ENCODE measurements at places on chromosomes 12 and 14. TPM values are rescaled to one million over a fixed set of nuclear protein-coding genes. Genes with fewer than 3 reads are reported as not detected.

DNA sequence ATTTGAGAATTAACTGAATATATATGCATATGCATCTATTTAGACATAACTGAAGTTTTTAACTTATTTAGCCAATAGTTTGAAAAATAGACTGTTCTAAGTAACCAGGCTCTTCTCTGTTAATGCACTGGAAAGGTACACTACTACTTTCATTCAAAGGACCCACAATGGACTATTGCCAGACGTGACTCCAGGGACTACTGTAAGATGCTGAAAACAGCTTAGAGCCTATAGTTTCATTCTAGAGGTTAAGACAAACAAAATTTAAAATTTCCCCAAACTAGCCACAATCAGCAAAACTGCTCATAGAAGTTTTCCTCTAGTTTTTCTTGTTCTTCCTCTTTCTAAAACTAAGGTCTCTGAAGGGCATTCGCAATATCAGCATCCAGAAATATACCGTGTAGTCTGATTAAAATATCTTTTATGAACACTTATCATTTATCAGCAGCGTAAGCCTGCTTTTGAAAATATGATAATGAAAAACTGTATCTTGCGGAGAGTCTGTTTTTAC lies 10.4 kb downstream of the APPL2 start:
- DNase-seq, result no peak

- no peak for DNase-seq
Observed at GRCh38 chr12:50425589-50426258, 25.0 kb downstream of the LARP4 start.

- no peak for DNase-seq
Observed at GRCh38 chr14:59283361-59283760, 94.9 kb downstream of the DAAM1 start.

- no peak for DNase-seq
Observed at GRCh38 chr12:70383484-70383883, 17.4 kb downstream of the KCNMB4 start.

Gene CD69
- polyA plus RNA-seq, result not detected

Gene KCNA5
- polyA plus RNA-seq, result not detected

Gene SLC39A5
- polyA plus RNA-seq, result 0.12 TPM

Gene ARHGAP9
- polyA plus RNA-seq, result 1.0 TPM

GRCh38 chr12:11648514-11649412 lies 711 bp upstream of the ETV6 start:
- peak; percentile 84 for DNase-seq

- DNase-seq, result no peak
Observed at GRCh38 chr12:92540782-92541423, 161.9 kb upstream of the PLEKHG7 start.

- no peak for DNase-seq
Observed at GRCh38 chr12:14921218-14921617, 17.1 kb downstream of the ERP27 start.

- no peak for DNase-seq
Observed at GRCh38 chr12:2451025-2451424, 343.7 kb upstream of the FKBP4 start.

Gene FOXN4
- polyA plus RNA-seq, result 0.10 TPM

- peak; percentile 54 for DNase-seq
Observed at GRCh38 chr12:54195737-54196347, 7.1 kb upstream of the SMUG1 start.

DNA sequence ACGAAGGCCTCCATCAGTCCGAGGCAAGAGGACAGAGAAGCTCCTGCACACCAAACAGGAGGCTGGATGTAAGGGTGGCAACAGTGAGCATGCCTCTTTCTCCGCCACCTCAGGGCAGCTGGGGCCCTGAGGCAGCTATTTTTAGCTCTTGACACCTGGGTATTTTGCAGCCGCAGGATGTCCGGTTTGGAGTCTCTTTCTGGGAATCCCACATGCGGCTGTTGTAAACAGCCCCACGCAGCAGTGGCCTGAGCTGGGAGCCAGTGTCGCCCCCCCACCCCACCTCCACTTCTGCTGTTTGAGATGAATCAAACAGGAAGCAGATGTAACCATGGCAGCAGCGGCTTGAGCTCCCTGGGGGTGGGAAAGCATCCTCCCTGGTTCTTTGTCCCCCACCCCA lies 11.7 kb downstream of the HDAC7 start:
- DNase-seq, result peak; percentile 73

- DNase-seq, result no peak
Observed at GRCh38 chr12:116600959-116601918, 42.1 kb downstream of the MAP1LC3B2 start.

DNA sequence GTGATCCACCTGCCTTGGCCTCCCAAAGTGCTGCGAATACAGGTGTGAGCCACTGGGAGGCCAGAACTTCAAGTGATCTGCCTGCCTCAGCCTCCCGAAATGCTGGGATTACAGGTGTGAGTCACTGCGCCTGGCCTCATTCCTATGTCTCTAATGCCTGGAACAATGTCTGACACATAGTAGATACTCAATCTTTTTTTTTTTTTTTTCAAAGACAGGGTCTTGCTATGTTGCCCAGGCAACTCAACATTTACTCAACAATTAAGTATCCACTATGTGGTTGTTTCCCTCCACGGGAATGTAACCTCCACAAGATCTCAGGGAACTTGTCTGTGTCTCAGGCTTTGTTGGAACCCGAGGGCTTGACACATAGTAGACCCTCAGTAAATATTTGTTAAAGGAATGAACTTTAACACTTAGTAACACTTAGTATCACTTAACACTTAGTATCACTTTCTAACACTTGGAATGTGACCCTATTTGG lies 3.0 kb upstream of the TMEM120B start:
- DNase-seq, result no peak

Gene CCDC177
- polyA plus RNA-seq, result not detected

Gene MUCL1
- polyA plus RNA-seq, result not detected

Gene ARG2
- polyA plus RNA-seq, result 2.6 TPM

- no peak for DNase-seq
Observed at GRCh38 chr14:39365354-39365753, 66.9 kb downstream of the FBXO33 start.

GRCh38 chr12:107990325-107990724 lies 138.8 kb upstream of the WSCD2 start:
- peak; percentile 37 for DNase-seq

Gene MFAP5
- polyA plus RNA-seq, result 19.1 TPM
